ENCODE measurements at places on chromosomes 7 and 10.
A peak's percentile ranks its signal among the peaks of the same experiment; 100 is the strongest.

DNA sequence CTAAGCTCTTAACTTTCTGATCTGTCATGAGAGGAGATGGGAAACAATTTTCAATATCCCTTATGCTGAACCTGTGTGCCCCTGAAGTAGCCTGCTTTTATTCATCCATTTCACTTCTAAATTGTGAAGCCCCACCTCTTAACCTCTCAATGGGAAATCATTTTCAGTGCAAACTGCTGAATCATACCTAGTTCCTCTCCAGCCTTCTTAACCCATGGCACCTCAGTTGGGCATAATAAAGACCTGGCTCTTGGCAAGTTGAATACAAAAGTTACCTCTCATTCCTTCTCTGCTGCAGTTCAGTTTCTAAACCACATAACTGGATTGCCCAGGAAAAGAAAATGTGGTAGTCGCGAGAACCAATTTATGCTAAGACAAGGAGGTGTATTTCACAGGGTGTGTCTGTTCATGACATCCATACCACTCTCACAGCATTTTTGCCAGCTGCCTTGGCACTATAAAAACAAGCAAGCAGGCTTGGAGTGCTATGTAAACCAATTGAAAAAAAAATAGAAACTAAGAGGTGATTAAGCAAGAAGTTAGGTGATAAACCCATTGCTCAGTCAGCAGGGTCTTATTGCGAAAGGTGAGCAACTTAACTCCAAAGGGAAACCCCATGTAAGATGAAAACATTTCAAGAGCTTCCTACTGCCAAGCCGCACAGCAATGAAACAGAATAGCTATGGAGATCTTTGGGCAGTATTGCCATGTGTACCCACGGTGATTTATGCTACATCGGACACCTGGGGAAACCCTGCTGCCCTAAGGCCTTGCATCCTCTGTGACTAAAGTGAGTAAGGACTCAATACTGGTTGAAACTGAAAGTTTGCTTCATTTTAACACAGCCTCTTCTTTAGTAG lies 57.0 kb upstream of the DKK1 start:
- no peak for DNase-seq

- no peak for DNase-seq
Observed at GRCh38 chr7:524800-525199, 5.2 kb upstream of the PDGFA start.

DNA sequence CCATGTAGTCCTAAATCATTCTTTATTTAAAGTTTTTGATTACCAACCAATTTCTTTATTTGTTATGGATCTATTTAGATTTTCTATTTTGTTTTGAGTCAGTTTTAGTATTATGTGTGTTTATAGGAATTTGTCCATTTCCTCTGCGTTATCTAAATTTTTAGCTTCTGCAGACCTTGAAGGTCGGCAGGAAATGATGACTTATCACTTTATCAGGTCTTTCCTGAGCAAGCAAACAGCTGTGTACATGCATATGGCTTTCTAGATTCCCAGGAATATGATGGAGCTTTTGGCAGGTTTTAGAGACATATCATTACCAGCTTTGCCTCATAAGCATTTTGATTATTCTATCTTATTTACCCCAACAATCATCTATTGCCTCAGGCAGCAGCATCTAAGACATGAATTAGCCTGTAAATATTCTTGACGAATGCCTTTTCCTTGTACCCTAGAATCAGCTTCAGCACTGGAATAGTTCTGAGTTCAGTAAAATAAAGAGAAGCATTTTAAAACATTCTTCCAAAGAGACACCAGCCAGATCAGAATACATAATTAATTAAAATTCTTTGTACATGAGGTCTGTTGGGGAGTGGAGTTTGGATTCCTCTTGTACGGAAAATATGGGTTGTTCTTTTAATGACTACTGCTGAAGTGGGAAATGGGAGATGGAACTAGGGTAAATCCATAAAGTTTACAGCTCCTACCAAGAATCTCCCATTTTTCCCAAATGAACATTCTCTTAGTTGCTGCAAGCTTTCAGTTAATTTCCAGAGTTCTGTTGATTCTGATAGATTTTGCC lies 408.8 kb upstream of the SEMA3C start:
- DNase-seq: no peak

DNA sequence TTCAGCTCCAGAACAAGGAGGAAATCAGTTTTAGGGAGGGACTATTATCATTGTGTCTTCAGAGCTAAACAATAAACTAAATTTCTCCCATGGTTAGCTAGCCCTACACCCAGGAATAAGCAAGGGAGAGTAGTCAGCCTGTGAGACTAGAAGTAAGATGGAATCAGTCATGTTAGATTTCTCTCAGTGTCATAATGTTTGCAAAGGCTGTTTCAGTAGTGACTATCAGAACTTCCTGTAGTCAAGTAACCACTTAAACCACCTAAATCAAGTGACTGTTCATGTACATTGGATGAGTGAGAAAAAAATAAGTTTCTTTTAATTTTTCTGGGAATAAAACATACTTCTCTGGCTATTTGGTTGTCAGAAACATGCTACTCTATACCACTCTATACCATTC lies 121.6 kb downstream of the KCND2 start:
- no peak for DNase-seq

DNA sequence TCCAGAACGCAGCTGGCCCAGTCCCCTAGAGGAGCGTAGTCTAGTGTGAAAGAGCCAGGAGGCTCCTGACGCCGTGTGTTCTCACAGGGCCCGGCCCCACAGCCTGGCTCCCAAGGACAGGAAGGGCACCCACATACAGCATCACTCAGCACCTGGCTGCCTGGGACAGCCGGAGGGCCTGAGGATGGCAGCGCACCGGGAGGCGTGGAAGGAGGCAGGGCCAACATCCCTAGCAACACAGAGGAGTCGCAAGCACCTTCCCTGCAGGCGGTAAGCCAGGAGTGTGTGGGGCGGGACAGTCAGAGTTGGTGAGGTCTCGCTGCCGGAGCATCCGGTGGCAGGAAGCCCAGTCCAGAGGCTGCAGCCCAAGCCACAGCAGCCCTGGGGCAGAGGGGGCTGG lies 125.8 kb downstream of the MAD1L1 start:
- DNase-seq: peak; percentile 56

- no peak for DNase-seq
Observed at GRCh38 chr10:122208571-122209430, 62.3 kb upstream of the BTBD16 start.

DNA sequence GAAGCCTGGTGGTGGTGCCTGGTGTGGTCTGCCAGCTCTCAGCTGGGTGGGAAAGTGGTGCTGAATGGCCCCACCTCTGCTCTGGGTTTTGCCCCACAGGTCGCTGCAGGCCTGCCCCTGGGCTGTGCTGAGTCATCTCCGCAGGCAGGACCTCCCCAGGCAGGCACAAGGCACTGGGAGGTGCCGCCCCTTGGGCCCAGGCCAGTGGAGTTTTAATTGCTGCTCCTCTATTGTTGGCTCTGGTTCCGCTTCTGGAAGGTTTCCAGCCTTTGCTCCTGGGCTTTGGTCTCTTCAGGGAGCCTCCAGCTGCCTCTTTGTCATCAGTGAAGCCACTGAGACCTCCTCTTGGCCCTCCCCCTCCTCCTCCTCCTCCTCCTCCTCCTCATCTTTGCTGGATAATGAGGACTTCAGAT lies 180.3 kb upstream of the GRB10 start:
- peak; percentile 71 for DNase-seq

GRCh38 chr7:5248201-5248885 lies 34.4 kb upstream of the SLC29A4 start:
- DNase-seq: peak; percentile 71

Data from uterus (tissue), 4 donors.